ENCODE measurements at places on chromosomes 12 and 14.

- no peak for DNase-seq
Observed at GRCh38 chr12:114711689-114712152, 27.7 kb upstream of the TBX3 start.

DNA sequence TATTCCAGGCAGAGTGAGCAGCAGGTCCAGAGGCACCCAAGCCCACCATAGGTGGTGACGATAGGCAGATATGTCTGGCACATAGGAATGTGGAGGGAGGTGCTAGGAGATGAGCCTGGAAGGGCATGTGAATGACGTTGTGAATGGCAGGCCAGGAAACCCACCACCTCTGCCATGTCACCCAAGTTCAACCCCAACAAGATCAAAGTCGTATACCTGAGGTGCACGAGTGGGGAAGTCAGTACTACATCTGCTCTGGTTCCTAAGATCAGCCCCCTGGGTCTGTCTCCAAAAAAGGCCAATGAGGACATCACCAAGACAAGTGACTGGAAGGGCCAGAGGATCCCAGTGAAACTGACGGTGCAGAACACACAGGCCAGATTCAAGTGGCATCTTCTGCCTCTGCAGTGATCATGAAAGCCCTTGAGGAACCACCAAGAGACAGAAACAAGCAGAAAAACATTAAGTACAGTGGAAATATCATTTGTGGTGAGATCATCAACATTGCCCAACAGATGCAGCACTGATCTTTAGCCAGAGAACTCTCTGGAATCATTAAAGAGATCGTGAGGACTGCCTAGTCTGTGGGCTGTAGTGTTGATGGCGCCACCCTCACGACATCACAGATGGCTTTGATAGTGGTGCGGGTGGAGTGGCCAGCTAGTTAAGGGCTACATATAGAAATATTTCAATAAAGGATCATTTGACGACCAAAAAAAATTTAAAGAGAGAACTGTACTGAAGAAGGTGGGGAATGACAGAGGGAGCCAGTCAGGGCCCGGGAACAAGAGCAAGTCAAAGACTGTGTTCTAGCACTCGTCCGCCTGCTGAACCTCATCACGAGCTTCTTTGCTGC lies 99.7 kb downstream of the ZFP36L1 start:
- peak; percentile 38 for DNase-seq

GRCh38 chr14:100762901-100763300 lies 36.2 kb downstream of the DLK1 start:
- DNase-seq, result no peak

GRCh38 chr12:132447327-132447720 lies 42.6 kb upstream of the FBRSL1 start:
- no peak for DNase-seq

GRCh38 chr14:87131879-87132278 lies 861.1 kb downstream of the GALC start:
- DNase-seq, result no peak

GRCh38 chr14:31911160-31911559 lies 165.9 kb upstream of the ARHGAP5 start:
- no peak for DNase-seq
